A549 treated with ZK216348 at 1 μM for 4 hours (cell line): ENCODE measurements at places on chromosomes 1 and 21. TPM values are rescaled to one million over a fixed set of nuclear protein-coding genes. Genes with fewer than 3 reads are reported as not detected.

LMX1A gene
- not detected in 5 replicates for total RNA-seq

FOXD2 gene
- total RNA-seq = 0.34 to 0.73 TPM (median 0.54 TPM) in 5 replicates

OR2AK2 gene
- total RNA-seq = not detected in 5 replicates

TMEM52 gene
- total RNA-seq = 0.32 to 1.7 TPM (median 0.82 TPM) in 5 replicates

EPHB2 gene
- 29.6 to 56.9 TPM (median 45.9 TPM) in 5 replicates for total RNA-seq

EPHA2 gene
- total RNA-seq = 77.4 to 149 TPM (median 141 TPM) in 5 replicates

HSPA6 gene
- 1.1 to 10.4 TPM (median 2.8 TPM) in 5 replicates for total RNA-seq

SPATA1 gene
- total RNA-seq = 0.75 to 2.3 TPM (median 1.1 TPM) in 4 of 5 replicates, not detected in the other

SH2D2A gene
- 3.0 to 5.3 TPM (median 4.0 TPM) in 5 replicates for total RNA-seq

FGGY gene
- 2.5 to 3.1 TPM (median 2.7 TPM) in 5 replicates for total RNA-seq

HORMAD1 gene
- 5.2 to 10.7 TPM (median 7.7 TPM) in 5 replicates for total RNA-seq

MYOM3 gene
- total RNA-seq = 5.6 to 7.4 TPM (median 6.9 TPM) in 5 replicates

HFM1 gene
- total RNA-seq = not detected in 5 replicates

SYT14 gene
- total RNA-seq = 0.12 to 0.13 TPM in 2 of 5 replicates, not detected in the others

FCAMR gene
- 0.14 TPM in 1 of 5 replicates, not detected in the others for total RNA-seq

TMEM200B gene
- total RNA-seq = 0.08 to 0.12 TPM (median 0.11 TPM) in 4 of 5 replicates, not detected in the other

SH3BGR gene
- 0.94 to 1.1 TPM (median 0.98 TPM) in 3 of 5 replicates, not detected in the others for total RNA-seq

PCAT6 gene
- total RNA-seq = 1.4 to 5.4 TPM (median 4.3 TPM) in 5 replicates

NTMT2 gene
- not detected in 5 replicates for total RNA-seq

THEM5 gene
- not detected in 5 replicates for total RNA-seq

TACSTD2 gene
- total RNA-seq = 0.10 TPM in 1 of 5 replicates, not detected in the others

OPTC gene
- not detected in 5 replicates for total RNA-seq

MRAP gene
- total RNA-seq = not detected in 5 replicates

MIXL1 gene
- 0.13 TPM in 1 of 5 replicates, not detected in the others for total RNA-seq

RTCA gene
- total RNA-seq = 21.1 to 25.9 TPM (median 22.8 TPM) in 5 replicates

PPM1J gene
- total RNA-seq = 0.50 to 1.4 TPM (median 1.3 TPM) in 5 replicates

TBCE gene
- total RNA-seq = 38.8 to 58.3 TPM (median 42.3 TPM) in 5 replicates

C1orf94 gene
- not detected in 5 replicates for total RNA-seq

WNT3A gene
- total RNA-seq = 0.08 TPM in 1 of 5 replicates, not detected in the others

PBX1 gene
- 14.6 to 21.7 TPM (median 19.1 TPM) in 5 replicates for total RNA-seq

AADACL4 gene
- total RNA-seq = not detected in 5 replicates

RAD54L gene
- total RNA-seq = 7.8 to 12.9 TPM (median 10.9 TPM) in 5 replicates

TRIM63 gene
- total RNA-seq = 0.43 to 0.85 TPM (median 0.60 TPM) in 5 replicates
